ENCODE measurements at places on chromosomes 1 and 21. TPM values are rescaled to one million over a fixed set of nuclear protein-coding genes. Genes with fewer than 3 reads are reported as not detected.

PGLYRP3 gene
- total RNA-seq, result not detected

DNA sequence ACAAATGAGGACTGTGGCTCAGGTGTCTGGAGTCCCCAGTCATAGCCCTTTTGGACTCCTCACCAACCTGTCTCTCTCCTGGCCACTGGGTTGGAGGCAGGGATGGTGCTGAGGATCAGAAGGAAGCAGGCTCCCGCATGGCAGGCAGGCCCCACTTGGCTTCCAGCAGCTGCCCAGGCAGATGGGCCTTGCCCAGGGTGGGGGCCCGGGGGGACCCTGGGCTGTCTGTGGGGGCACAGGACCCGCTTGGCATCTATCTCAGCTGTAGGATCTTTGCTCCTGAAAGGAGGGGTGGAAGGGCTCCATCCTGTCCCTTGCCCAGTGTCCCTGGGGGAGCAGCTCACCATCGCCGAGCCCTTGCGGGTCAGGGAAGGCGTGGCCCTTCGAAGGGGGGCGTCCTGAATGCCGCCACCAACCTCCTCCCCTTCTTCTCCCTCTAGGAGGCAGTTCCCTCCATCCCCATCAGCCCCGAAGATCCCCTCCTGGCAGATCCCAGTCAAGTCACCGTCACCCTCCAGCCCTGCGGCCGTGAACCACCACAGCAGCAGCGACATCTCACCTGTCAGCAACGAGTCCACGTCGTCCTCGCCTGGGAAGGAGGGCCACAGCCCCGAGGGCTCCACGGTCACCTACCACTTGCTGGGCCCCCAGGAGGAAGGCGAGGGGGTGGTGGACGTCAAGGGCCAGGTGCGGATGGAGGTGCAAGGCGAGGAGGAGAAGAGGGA lies 154.5 kb downstream of the PEX14 start:
- H3K36me3 ChIP-seq, result no peaks in the 10 kb centered on the region
- no peaks in the 10 kb centered on the region for H3K4me1 ChIP-seq
- H3K27me3 ChIP-seq, result no peaks in the 10 kb centered on the region
- no peak overlapping the region for H3K4me3 ChIP-seq
- no peak for DNase-seq
- no peak overlapping the region for H3K27ac ChIP-seq

SLC35F3 gene
- 19.1 TPM for total RNA-seq

DNA sequence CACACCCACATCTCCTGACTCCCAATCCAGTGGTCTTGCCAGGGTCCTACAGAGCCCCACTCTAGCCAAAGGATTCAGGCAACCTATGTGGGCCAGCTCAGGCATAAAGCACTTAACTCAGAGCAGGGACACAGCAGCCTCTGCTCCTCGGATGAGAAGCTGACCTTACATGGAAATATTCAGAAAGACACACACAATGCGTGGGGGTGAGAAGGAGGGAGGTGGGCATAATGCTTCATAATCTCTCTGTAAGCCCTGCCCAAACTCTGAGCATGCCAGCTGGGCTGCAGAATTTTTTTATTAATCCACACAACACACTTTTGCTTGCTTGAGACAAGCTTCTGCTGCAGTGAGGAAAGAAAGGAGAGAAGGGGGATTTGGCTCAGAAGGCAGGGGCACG lies 21.6 kb downstream of the KCND3 start:
- H3K4me3 ChIP-seq, result no peak overlapping the region
- no peaks in the 10 kb centered on the region for H3K4me1 ChIP-seq
- no peaks in the 10 kb centered on the region for H3K27me3 ChIP-seq
- DNase-seq, result no peak
- H3K36me3 ChIP-seq, result no peaks in the 10 kb centered on the region
- no peak overlapping the region for H3K27ac ChIP-seq

HEYL gene
- 2.3 TPM for total RNA-seq

GRCh38 chr1:31208361-31208945 lies 31.2 kb downstream of the NKAIN1 start:
- no peak overlapping the region for H3K4me3 ChIP-seq
- no peak overlapping the region for H3K27ac ChIP-seq
- no peaks in the 10 kb centered on the region for H3K27me3 ChIP-seq
- no peaks in the 10 kb centered on the region for H3K36me3 ChIP-seq
- no peak for DNase-seq
- H3K4me1 ChIP-seq, result no peaks in the 10 kb centered on the region

GRCh38 chr1:204258213-204259115 lies 44.7 kb upstream of the GOLT1A start:
- no peaks in the 10 kb centered on the region for H3K27me3 ChIP-seq
- peak; percentile 18 for DNase-seq

FABP3 gene
- total RNA-seq, result 0.49 TPM

DNA sequence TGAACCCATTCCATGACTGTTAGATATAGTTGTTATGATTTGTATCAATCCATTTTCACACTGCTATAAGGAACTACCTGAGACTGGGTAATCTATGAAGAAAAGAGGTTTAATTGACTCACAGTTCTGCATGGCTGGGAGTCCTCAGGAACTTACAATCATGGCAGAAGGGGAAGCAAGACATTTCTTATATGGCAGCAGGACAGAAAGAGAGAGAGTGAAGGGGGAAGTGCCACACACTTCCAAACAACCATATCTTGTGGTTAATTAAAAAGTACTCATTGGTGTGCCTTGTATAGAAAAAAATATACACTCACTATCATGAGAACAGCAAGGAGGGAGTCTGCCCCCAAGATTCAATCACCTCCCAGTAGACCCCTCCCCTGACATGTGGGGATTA lies 137.6 kb upstream of the NBPF11 start:
- H3K4me3 ChIP-seq, result no peak overlapping the region
- no peak for DNase-seq
- H3K4me1 ChIP-seq, result no peaks in the 10 kb centered on the region
- no peaks in the 10 kb centered on the region for H3K27me3 ChIP-seq
- no peaks in the 10 kb centered on the region for H3K36me3 ChIP-seq

GRCh38 chr1:67735206-67735605 lies 50.2 kb downstream of the GADD45A start:
- no peak for DNase-seq
- no peak overlapping the region for H3K4me3 ChIP-seq
- no peaks in the 10 kb centered on the region for H3K36me3 ChIP-seq
- H3K4me1 ChIP-seq, result peaks cover 18% of the 10 kb centered on the region

GRCh38 chr1:162974810-162975209 lies 94.4 kb upstream of the RGS4 start:
- no peaks in the 10 kb centered on the region for H3K27me3 ChIP-seq
- H3K4me3 ChIP-seq, result no peak overlapping the region
- no peak for DNase-seq
- H3K27ac ChIP-seq, result no peak overlapping the region
- H3K4me1 ChIP-seq, result no peaks in the 10 kb centered on the region

KMO gene
- 1.8 TPM for total RNA-seq

Data from Panc1 (cell line).